ENCODE measurements at places on chromosomes 6 and 20.

DNA sequence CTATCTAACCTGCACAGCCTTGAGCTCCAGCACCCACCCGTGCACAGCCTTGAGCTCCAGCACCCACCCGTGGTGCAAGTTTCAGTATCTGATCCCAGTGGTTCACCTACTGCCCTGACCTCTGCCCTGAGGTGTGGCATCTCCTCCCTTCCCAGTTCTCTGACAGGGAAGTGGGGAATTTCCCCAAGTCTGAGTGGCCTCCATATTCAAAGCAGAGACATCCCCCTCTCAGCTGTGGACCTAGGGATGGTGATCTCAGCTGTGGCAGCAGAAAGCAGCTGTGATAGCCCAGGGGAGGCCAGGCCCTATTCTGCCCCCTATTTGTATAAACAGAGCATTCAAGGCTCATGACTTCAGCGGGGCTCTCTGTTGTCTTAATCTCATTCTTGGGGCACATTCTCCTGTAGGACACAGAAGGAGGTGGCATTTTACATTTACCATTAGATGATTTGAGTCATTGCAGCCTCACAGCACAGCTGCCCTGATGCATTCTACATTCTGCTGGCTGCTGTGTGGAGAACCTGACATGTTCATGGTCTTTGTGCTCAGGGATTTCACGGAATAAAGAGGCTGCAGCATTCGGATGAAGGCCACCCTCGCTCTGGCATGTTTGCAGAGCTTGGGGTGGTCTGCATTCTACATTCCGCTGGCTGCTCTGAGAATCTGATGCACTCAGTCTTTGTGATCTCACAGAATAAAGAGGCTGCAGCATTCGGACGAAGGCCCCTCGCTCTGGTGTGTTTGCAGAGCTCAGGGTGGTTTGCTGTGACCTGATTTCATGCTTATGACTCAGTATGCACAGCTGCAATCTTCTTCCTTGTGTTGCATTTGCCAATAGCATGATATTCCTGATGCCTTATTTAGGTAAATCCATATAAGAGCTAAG lies 16.9 kb downstream of the GPR31 start:
- peak; percentile 16 for DNase-seq

GRCh38 chr20:14951105-14951504 lies 613.7 kb upstream of the FLRT3 start:
- DNase-seq = no peak

- DNase-seq = peak; percentile 84
These were observed 13.2 kb downstream of the QKI start for GRCh38 chr6:163427498-163428254.

DNA sequence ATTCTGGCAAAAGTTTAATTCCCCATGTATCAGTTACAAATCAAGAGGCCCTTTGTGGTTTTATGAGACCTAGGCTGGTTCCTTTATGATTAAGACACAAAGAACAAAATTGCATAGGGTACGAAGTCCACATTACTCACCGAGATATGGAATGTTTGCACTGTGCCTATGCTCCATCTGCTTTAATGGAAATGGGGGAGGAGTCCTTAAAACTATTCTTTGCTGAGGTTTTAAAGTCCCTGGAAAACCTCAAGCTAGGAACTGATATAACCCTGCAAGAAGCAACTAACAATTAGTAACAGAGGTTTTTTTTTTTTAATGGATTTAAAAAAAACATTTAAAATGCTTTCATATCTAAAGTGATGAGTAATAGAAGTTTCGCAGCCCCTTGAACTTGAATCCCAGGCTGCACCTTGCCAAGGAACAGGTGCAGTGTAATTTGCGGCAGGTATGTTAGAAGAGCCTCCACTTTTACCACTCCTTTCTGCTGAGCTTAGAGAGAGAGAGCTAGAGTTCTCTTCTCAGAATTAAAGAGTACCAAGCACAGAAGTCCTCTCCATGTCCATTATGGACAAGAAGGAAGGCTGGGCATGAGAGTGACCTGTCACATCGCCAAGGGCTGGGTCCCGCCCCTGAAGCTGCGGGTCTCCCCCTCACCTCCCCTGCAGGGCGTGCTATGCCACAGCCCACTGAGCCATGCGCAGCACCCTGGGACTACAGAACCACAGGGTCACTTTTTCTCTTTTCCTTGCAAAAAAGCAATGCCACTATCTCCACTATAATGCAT lies 2.3 kb downstream of the SERPINB1 start:
- peak; percentile 69 for DNase-seq

- DNase-seq = no peak
These were observed 124.3 kb upstream of the CNR1 start for GRCh38 chr6:88290411-88290810.

DNA sequence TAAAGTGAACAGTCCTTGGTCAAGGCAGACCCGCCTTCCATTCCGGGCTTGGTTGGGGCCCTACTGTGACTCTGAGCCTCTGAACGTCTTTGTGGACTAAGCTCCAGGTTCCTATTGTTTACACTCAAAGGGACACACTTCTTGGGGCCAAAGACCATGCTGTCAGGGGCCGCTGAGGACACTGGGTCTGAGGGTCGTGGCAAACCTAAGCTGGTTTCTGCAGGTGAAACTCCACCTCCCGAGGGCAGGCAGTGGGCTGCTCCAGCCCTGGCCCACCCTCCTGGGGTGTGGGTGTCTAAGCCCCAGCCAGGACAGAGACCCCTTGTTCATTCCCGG lies 43.1 kb downstream of the DSTN start:
- no peak for DNase-seq

GRCh38 chr6:168711666-168712300 lies 270.8 kb downstream of the SMOC2 start:
- no peak for DNase-seq

DNA sequence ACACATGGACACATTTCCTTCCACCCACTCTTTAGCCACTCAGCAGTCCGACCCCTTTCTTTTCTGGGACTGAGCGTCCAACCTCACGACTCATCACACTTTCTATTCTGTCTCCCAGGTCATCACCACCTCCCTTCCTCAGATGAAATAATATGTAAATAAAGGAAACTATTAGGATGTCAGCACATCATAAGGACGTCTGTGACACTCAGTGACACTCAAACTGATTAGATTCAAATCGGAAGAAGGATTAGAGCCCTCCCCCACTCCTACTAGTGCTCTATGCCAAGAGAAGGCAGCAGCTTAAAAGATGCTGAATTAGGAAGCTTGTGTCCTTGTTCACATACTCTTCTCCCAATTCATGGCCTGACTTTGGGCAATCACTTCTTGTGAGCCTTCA lies 113.6 kb downstream of the TNFRSF21 start:
- DNase-seq = no peak

DNA sequence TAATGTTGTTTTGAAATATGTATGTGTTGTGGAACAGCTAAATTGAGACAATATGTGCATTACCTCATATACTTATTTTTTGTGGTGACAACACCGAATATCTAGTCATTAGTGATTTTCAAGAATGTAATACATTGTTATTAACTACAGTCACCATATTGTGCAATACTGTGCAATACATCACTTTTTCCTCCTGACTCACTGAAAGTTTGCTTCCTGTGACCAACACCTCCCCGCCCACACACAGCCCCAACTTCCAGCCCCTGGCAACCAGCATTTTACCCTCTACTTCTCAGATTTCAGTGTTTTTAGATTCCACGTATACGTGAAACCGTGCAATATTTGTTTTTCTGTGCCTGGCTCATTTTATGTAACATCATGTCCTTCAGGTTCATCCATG lies 627.9 kb downstream of the PRKN start:
- DNase-seq = peak; percentile 93

GRCh38 chr20:10430000-10430466 lies 4.0 kb downstream of the MKKS start:
- peak; percentile 49 for DNase-seq

GRCh38 chr6:152301021-152301764 lies 336.0 kb downstream of the SYNE1 start:
- DNase-seq = peak; percentile 86

DNA sequence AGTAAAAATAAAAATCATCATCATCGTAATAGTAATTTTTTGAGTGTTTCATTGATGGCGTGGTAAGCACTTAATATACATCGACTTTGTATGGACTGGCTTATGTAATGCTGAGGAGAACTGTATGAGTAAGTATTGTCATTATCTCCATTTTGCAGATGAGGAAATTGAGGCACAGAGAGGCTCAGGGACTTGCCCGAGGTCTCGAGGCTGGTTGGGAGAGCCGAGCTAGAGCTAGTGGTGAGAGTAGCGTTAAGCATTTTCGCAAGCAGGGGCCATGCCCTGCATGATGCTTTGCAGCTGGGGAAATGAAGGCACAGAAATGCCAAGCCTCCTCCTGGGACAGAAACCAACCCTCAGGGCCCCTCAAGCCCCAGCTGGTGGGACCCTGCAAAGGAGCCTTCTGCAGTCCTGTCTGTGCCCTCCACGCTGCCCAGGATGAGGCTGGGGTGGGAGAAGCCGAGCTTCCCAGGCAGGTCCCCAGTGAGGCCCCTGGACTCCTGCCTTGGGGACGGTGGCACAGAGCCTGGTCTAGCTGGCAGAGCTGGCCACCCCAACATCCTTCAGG lies 31.1 kb upstream of the STX16 start:
- no peak for DNase-seq

GRCh38 chr6:119333707-119334295 lies 15.8 kb downstream of the MAN1A1 start:
- no peak for DNase-seq

DNA sequence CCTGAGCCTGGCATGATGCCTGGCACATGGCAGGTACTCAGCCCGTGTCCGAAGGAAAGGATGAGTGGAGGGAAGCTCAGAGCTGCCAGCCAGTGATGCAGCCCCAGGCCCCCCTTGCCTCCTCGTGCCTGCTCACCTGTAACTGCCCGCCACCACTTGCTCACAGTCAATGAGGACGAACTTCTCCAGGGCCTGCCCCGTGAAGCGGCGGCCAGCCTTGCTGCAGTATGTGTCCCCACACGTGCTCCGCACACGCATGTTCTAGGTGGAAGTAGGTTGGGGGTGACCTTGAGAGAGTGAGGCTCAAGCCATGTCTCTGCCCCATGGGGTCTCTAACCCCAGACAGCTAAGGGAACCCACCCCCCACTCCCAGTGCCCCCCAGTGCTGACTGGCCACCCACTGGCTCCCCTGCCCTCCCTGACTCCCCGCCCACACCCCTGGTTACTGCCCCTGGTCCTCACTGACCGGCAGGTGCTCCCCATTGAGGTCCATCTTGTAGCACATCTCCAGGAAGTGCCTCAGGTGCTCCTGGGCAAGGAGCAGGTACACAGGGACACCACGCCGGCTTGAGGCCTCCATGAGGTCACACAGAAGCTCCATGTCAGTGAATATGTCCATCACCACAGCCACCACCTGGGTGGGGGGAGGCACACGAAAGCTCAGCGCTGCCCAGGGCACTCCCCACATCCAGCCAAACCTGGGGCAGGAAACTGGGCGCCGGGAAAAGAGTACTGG lies 3.7 kb downstream of the FAM83C start:
- no peak for DNase-seq

GRCh38 chr6:6565488-6565887 lies 23.0 kb upstream of the LY86 start:
- no peak for DNase-seq

- DNase-seq = no peak
These were observed 150.8 kb upstream of the FAM83B start for GRCh38 chr6:54695815-54696214.

- DNase-seq = peak; percentile 68
These were observed 1.4 kb upstream of the MARCKS start for GRCh38 chr6:113855500-113856374.

- no peak for DNase-seq
These were observed 1341.0 kb upstream of the EYS start for GRCh38 chr6:67047996-67048395.
